ENCODE measurements at places on chromosomes 16 and 17.
A peak's percentile ranks its signal among the peaks of the same experiment; 100 is the strongest.

DNA sequence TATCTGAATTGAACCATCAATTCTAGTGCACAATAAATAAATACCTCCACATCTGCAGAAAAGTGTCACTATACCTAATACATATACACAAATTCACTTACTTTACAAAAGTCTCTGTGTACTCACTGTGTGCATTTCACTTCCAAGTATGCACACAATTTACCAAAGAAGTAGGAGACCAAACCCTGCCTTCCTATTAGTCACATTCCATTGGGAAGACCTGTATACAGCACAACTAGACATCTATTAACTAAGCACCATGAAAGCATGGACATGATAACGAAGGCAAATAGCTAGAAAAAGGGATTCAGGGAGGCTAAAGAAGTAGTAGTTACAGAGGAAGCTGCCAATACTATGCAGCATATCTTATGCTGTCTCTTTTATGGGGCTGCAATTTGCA lies 139.5 kb downstream of the SNX11 start:
- DNase-seq, result no peak

GRCh38 chr17:14150619-14151018 lies 81.3 kb downstream of the COX10 start:
- no peak for DNase-seq

- DNase-seq, result peak; percentile 82
Measured at GRCh38 chr17:44187131-44187899, 543 bp downstream of the TMUB2 start.

- no peak for DNase-seq
Measured at GRCh38 chr17:16971458-16972338, at the start of gene TNFRSF13B. TSS of gene TNFRSF13B (minus strand) at chr17:16972118. CDS start at chr17:16972075, 43 bp downstream.

DNA sequence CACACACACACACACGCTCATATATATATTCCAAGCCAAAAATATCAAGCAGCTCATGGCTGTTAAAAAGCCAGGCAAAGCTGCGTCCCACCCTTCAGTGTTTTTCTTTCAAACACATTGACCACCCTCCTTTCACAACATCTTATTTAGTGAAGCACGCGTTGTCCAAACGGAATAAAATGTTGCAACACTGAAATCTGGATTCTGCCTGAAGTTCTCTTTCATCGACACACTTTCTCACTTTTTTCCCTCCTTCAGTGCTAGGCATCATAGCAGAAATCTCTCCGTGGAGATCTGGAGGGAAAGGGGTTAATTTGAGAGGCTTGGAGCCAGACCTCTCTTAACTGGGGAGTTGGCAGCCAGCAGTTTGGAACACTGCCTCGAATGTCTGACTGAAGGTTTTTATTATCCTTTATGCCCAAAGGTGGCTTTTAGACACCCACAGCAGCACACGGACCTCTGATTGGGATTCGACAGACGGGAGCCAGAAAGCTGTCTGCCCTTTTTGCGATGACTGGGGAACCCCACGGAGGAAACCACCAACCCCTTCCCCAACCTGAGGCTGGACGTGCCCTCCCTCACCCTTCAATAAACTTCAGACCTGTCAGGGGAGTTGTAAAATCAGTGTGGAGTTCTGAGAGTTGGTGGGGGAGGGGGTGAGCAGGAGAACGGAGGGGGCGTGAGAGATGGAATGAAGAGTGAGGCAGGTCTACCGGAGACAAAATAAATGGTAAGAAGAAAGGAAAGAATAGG lies 833.6 kb upstream of the SOX9 start:
- DNase-seq, result no peak

- no peak for DNase-seq
Measured at GRCh38 chr16:65308506-65308905, 186.6 kb upstream of the CDH11 start.

GRCh38 chr16:10988164-10988803 lies 43.9 kb downstream of the CLEC16A start:
- peak; percentile 15 for DNase-seq

GRCh38 chr16:87842209-87842869 lies 27.0 kb downstream of the SLC7A5 start:
- no peak for DNase-seq

GRCh38 chr16:86215979-86216585 lies 294.2 kb upstream of the FOXF1 start:
- no peak for DNase-seq

DNA sequence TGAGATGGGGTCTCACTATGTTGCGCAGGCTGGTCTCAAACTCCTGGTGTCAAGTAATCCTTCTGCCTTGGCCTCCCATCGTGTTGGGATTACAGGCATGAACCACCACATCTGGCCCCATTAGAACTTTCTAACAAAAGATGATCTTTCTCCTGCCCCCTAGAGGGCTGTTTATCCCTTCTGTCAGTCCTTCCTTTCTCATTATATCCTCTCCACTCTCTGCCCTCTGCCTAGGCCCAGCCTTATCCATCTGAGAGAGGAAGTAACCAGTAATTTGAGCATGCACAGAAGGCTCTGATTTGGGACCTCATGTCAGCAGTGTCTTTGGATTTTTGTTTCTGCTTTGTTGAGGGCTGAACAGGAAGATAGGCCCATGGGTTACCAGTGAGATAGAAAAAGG lies 4.4 kb upstream of the DHX40 start:
- DNase-seq, result peak; percentile 27

GRCh38 chr16:87499189-87499486 lies 6.3 kb upstream of the ZCCHC14 start:
- no peak for DNase-seq
